Ascending aorta (tissue), 2 donors: ENCODE measurements at places on chromosomes 2 and 18. TPM values are rescaled to one million over a fixed set of nuclear protein-coding genes. Genes with fewer than 3 reads are reported as not detected.

- no peaks in the 10 kb centered on the region for H3K36me3 ChIP-seq
- no peaks in the 10 kb centered on the region for H3K27me3 ChIP-seq
- H3K27ac ChIP-seq = no peak overlapping the region
- no peak overlapping the region for H3K4me3 ChIP-seq
- no peak for DNase-seq
Measured at GRCh38 chr2:144267239-144267638, 252.7 kb downstream of the ZEB2 start.

GRCh38 chr2:231663458-231664212 is 44.7 kb upstream of the PTMA start:
- H3K36me3 ChIP-seq = no peaks in the 10 kb centered on the region
- H3K4me3 ChIP-seq = no peak overlapping the region
- H3K4me1 ChIP-seq = peaks cover 6% of the 10 kb centered on the region

- H3K36me3 ChIP-seq = no peaks in the 10 kb centered on the region
- no peak overlapping the region for H3K27ac ChIP-seq
- no peaks in the 10 kb centered on the region for H3K27me3 ChIP-seq
- no peak overlapping the region for H3K4me3 ChIP-seq
Measured at GRCh38 chr2:239286901-239287300, 113.9 kb downstream of the HDAC4 start.

Gene MAB21L4
- not detected for total RNA-seq

DNA sequence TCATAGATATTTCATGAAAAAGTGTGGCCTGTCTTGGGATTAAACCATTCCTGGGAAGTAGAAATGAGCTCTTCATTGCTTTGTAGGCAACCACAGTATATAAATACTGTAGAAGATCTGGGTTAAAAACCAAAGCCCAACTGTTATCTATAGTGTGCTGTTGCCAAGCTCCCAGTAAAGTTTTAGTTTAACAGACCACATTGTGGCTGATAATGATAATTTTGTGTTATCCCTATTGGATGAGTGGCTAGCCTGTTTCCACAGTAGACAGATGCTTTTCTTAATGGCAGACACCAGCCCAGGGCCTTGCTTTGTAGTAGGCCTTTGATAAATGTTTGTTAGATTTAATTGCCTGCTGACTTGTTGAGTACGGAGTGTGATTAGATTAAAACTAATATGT is 52.1 kb downstream of the FMNL2 start:
- no peaks in the 10 kb centered on the region for H3K36me3 ChIP-seq
- DNase-seq = no peak
- H3K27me3 ChIP-seq = no peaks in the 10 kb centered on the region

GRCh38 chr2:70362661-70363060 is 60.8 kb upstream of the FAM136A start:
- no peaks in the 10 kb centered on the region for H3K27me3 ChIP-seq
- no peaks in the 10 kb centered on the region for H3K36me3 ChIP-seq
- no peak for DNase-seq
- H3K4me1 ChIP-seq = no peaks in the 10 kb centered on the region
- H3K27ac ChIP-seq = no peak overlapping the region

GRCh38 chr2:217928324-217929181 is 74.2 kb downstream of the TNS1 start:
- H3K27ac ChIP-seq = peak overlapping the region; percentile 98
- H3K27me3 ChIP-seq = no peaks in the 10 kb centered on the region
- no peak for DNase-seq
- peaks cover 34% of the 10 kb centered on the region for H3K36me3 ChIP-seq
